ENCODE measurements at places on chromosomes 2 and 18.

GRCh38 chr2:191064590-191064989 lies 50.6 kb upstream of the STAT1 start:
- no peak for DNase-seq

- DNase-seq = no peak
These were observed 220.3 kb upstream of the PXDN start for GRCh38 chr2:1964659-1965058.

- no peak for DNase-seq
These were observed 31.1 kb downstream of the TMEM178A start for GRCh38 chr2:39696838-39697237.

DNA sequence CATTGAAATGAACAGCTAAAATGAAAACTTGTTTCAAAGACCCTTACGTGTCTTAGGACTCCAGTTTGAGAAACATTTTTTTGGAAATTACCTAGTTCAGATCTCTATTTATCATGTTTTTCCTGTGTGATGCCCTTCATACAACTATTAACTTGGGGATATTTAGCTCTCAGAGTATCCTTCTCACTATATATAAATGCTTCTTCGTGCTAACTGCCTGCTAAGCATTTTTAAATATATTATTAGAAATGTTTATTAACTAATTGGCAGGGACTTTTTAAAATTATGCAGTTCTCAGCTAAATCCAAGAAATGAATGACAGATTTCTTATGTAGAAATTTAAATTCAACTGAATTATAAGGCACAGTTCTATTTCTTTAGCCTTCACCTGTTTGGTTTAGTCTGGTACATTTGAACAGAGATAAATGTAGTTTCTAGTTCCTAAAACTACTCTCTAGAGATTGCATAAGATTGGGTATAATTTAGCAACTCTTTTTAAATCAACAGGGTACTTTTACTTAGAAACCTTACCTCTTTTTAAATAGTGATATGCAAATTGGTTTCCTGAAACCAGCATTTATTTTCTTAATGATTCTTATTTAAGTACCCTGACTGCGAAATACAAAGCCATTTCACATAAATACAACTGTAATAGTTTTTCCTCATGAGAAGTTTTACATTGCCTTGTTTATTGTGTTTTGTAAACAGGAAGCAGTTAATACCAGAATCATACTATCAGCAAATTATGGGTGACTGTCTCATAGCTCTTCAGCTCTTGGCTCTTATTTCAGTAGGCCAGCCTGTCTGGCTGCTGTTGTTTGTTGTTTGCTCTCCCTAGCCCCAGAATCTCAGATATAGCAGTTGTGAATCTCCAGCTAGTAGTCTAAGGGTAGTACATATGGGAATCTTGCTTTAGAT lies 140.7 kb downstream of the PTRHD1 start:
- DNase-seq = no peak

DNA sequence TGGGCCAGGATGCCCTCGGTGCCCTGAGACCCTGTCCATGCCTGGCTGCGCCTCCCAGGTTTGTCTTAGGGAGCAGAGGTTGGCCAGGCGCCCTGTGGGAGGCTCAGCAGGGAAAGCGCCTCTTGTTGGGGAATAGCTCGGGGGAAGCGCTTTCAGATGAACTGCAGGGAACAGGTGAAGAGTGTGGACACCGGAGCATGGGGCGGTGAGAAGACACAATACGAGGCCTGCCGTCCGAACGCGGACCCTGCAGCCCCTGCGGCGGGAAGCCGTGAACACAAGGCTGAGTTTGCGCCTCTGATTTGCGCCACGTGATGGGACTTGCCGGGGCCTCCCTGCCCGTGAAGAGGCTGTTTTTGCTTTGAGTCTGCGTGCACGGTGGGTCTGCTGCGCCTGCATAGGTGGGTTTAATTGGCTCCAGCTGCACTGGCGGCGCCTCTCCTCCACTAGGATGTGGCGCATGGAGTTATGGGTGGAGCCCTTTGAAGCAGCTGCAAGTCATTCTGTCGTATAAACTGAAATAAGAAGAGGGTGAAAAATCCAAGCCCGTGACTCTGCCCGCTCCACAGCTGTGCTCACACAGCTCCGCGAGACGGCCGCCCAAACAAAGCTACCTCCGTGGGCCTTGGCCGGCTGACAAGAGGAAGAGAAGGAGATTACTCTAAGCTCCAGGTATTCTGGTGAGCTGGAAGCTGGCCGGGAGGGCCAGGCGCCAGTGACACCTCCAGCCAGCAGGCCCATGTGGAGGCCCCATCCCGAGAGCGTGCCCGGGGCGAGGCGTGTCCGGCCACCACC lies 103.5 kb upstream of the CTDP1 start:
- DNase-seq = no peak

DNA sequence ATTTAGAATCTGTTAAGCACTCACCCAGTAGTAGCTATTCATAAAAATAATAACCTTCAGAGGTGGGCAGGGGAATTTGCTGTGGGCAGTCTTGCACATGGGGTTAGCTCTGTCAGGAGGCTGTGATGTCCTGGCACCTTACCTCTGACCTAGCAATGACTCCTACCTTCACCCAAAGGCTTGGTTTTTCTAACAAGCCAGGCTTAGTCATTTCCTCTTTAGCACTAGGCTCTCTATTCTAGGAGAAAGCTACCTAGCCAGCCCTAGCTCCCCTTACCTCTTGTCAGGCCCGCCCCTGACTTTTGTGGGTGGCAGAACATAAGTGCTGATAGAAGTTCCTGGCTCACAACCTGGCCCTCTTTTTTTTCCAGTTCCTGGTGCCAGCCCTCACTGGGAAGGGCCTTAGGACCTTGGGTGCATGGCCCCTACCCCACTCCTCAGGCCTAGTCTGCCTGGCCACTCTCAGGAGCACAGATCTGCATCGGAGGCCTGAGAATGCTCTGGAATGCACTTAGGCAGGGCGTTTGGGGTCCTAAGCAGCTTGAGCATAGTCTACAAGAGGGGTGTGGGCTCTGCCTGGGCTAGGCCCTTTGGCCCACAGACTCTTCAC lies 17.7 kb downstream of the CPLX4 start:
- no peak for DNase-seq

DNA sequence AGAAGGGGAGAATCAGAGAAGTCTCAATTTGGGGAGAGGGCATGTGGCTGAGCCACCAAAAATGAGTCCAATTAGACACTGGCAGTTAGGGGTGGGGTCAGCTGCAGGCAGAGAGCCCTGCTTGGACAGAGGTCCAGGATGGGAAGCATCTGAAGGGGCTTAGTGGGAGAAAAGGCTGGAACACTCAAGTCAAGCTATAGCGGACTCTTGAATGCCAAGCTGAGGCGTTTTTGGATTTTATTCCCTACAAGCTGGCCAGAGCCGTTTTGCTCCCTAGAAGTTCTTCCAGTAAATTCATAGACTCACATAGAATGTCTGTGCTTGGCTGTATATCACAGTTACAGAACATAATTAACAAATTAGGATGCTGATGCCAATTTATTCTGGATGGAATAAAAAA lies 172.8 kb downstream of the ACOXL start:
- DNase-seq = no peak

DNA sequence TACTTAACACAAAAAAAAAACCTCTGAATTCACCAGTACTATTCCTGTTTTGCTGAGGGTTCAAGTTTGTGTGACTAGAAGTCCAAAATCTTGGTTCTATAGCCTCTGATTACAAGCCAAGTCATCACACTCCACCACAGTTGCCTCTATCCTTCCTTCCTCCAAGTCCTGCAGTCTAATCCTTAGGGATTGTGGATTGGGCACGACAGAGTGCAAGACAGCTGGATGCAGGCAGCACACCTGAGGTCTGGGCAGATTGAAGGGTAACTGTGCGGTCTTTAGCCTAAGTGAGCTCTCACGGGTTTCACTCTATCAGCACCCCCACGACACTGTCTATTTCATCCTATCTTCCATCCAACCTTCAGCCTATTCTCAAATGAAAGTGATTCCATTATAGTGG lies 299.4 kb upstream of the ID2 start:
- DNase-seq = no peak

- no peak for DNase-seq
These were observed 928 bp downstream of the GPR39 start for GRCh38 chr2:132417430-132418035.

GRCh38 chr2:101400506-101401325 lies 13.4 kb upstream of the CREG2 start:
- DNase-seq = no peak

DNA sequence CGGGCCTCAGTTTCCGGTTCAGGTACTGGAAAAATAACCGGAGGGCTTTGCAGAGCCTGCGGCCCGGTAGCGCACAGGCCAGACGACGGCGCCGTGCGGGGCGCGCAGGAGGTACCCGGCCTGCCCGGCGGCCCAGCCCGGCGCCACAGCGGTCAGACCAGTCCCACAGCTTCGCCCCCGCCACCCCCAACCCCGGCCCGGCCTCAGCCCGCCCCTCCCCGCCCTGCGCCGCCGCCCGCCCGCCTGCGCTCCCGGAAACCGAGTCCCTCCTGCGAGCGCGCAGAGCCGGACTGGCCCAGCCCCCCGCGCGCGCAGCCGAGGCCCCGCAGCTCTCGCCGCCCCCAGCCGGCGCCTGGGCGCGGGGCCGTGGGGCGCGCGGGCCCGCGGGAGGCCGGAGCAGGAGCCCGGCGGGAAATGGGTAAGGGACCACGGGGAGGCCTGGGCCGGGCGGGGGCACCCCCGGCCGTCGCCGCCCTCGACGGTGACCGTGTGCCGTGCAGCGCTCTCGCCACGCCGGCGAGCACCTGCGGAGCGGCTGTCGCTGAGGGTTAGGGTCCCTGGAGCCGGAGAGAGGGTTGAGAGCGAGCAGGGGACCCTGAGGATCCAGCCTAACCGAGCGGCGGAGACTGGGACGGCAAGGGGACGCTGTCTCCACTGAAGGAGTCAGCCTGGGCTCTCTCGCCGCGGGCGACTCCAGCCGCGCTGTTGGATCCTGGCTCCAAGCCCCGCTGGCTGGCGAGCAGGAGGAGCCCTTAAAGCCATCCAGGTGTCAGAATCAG lies 16.5 kb upstream of the PSD4 start:
- DNase-seq = peak; percentile 45

- no peak for DNase-seq
These were observed at the start of gene METTL8 for GRCh38 chr2:171433763-171434012. METTL8 (minus strand) TSS chr2:171433990; CDS start chr2:171392185, 41,805 bp downstream.

DNA sequence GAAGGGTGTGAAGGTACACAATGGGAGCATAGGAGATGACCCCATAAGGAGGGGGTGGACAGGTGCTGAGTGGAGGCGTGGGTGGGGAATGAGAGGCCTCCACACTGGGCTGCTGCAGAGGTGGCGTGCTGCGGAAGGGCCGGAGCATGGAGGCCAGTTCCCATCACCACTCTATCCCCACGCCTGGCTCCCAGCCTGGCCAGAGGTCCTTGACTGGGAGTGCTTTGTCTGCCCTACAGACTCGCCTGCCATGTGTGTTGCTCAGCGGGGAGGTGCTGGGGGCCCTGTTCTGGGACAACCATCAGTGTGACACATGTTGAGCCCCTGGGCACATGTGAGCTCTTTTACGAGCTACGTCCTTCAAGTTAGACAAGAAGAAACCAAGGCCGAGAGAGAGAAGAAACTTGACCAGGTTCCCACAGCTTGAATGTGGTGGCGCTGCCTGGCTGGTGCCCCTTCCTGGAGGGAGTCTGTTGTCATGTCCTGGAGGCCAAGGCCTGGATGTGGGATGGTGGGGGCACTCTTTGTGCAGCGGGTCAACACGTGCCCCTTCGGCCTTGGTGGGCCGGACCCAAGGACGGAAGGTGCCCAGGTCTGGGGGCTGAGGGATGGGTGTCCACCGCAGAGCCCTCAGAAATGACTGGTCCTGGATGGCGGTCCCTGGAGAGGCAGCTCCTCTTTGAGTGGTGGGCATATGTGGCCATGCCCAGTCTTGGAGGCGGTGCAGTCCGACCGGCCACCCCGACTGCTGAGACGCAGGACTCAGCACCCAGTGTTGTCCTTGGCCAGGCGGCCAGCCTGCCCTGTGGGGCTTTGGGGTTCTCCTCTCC lies 1.2 kb upstream of the INPP5D start:
- DNase-seq = no peak

DNA sequence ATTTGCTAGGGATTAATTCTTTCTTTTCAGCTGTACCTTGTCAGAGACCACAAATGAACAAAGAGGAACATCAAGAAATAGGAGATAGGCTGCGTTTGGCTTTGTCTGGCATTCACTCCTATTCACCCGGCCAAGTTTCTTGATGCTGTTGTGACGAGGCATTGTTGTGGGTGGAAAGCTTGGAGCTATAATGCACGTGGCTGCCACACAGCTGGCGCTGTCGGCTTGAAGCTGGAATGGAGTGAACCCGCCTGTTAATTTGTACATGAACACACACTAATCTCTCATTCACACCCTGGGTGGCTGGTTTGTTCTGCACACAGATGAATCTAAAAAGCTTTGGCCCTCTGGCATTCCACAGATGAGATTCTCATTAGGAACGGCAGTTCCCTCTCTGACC lies 274.9 kb upstream of the GYPC start:
- no peak for DNase-seq

DNA sequence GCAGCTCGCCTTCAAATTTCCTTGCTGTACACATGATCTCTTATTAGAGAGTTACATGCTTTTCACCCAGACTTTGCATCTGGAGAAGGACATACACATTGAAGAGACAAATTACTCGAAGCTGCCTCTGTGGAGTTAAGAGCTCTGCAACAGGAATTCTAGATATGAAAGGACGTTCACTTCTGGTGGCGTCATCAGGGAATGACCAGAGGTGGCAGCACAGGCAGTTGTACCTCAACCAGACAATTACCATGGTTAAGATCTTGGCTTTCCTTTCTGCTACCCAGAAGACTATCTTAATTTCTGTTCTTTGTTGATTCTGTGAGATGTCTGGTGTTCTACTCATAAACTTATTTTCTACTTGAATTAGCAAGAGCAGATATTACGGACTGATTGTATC lies 39.1 kb upstream of the MC4R start:
- DNase-seq = no peak

- DNase-seq = no peak
These were observed 28.6 kb downstream of the MARCO start for GRCh38 chr2:118970396-118971135.
